ENCODE measurements at places on chromosomes 1 and 21. TPM values are rescaled to one million over a fixed set of nuclear protein-coding genes. Genes with fewer than 3 reads are reported as not detected.

ZNF669 gene
- total RNA-seq, result 2.0 TPM

CFHR2 gene
- total RNA-seq, result 242 TPM

DIO1 gene
- 132 TPM for total RNA-seq

PLCH2 gene
- 0.37 TPM for total RNA-seq

CAPN8 gene
- not detected for total RNA-seq

SLAMF9 gene
- total RNA-seq, result 1.7 TPM

CCDC27 gene
- not detected for total RNA-seq

LENEP gene
- total RNA-seq, result not detected

RAP1GAP gene
- total RNA-seq, result 8.0 TPM

ZMYND12 gene
- total RNA-seq, result 4.4 TPM

KCNJ15 gene
- total RNA-seq, result 1.1 TPM

IKBKE gene
- total RNA-seq, result 1.3 TPM

FYB2 gene
- total RNA-seq, result 15.3 TPM

EXTL1 gene
- not detected for total RNA-seq

LAMC2 gene
- 0.18 TPM for total RNA-seq

LRRIQ3 gene
- 2.3 TPM for total RNA-seq

CRNN gene
- not detected for total RNA-seq

SLC9C2 gene
- total RNA-seq, result not detected

DCAF8 gene
- total RNA-seq, result 92.8 TPM

KRTAP7-1 gene
- total RNA-seq, result not detected

TMEM50A gene
- 41.4 TPM for total RNA-seq

HCN3 gene
- 1.6 TPM for total RNA-seq

DIRAS3 gene
- 3.5 TPM for total RNA-seq

CD164L2 gene
- not detected for total RNA-seq

SLC5A9 gene
- total RNA-seq, result 8.5 TPM

RNU1-3 gene
- 538 TPM for total RNA-seq

VSIG8 gene
- total RNA-seq, result not detected

LRRC53 gene
- total RNA-seq, result not detected

CLCA4 gene
- total RNA-seq, result not detected

IGSF21 gene
- 0.68 TPM for total RNA-seq

NKAIN1 gene
- total RNA-seq, result not detected

PNRC2 gene
- total RNA-seq, result 39.6 TPM

KRTAP15-1 gene
- total RNA-seq, result not detected

DCDC2B gene
- not detected for total RNA-seq

TAS1R1 gene
- not detected for total RNA-seq

TMEM200B gene
- total RNA-seq, result 1.8 TPM

LINGO4 gene
- 0.13 TPM for total RNA-seq

FCER1G gene
- 30.5 TPM for total RNA-seq

AGT gene
- 2,071 TPM for total RNA-seq

OR14C36 gene
- total RNA-seq, result not detected

RORC gene
- total RNA-seq, result 13.3 TPM

LYPD8 gene
- total RNA-seq, result not detected

REN gene
- 0.35 TPM for total RNA-seq
